ENCODE measurements at places on chromosomes 3 and 15. TPM values are rescaled to one million over a fixed set of nuclear protein-coding genes. Genes with fewer than 3 reads are reported as not detected.

Gene ARPP21
- total RNA-seq: not detected

Gene EAF1
- total RNA-seq: 121 TPM

Gene MRAS
- 5.8 TPM for total RNA-seq

Gene NTRK3
- under 0.01 TPM for total RNA-seq

Gene CSK
- total RNA-seq: 84.8 TPM

Gene TRH
- 0.10 TPM for total RNA-seq
